ENCODE measurements at places on chromosomes 1 and 21. TPM values are rescaled to one million over a fixed set of nuclear protein-coding genes. Genes with fewer than 3 reads are reported as not detected.
A peak's percentile ranks its signal among the peaks of the same experiment; 100 is the strongest.

DNA sequence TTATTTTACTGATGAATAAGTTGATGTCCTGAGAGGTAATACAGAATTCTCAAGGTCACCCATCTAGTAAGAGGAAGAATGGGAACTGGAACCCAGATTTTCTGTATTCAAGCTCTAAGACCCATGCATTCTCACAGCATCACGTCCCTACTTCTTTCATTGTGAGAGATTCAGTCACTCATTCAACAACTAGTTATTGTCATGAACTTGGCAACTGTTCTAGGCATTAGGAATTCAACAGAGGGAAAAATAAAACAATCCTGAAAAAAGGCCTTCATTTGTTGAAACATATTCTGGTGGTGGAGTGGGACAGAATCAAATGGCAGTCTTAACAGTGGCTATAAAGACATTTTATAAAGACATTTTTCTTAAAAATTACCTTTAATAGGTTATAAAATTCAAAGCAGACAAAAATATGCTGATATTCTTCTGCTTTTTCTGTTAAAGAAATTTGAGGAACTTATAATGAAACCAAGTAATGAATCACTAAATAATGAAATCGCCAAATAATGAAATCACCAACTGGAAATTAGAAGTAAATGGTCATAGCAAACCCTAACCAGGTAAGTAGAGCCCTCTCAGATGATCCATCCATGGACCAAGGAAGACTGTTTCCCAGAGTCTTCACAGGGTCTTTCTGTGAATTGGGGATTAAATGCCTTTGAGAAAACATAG lies 136.5 kb upstream of the DPYD start:
- H3K27ac ChIP-seq: no peak overlapping the region
- peaks cover 6% of the 10 kb centered on the region for H3K4me1 ChIP-seq
- peaks cover 18% of the 10 kb centered on the region for H3K27me3 ChIP-seq
- H3K4me3 ChIP-seq: no peak overlapping the region

DNA sequence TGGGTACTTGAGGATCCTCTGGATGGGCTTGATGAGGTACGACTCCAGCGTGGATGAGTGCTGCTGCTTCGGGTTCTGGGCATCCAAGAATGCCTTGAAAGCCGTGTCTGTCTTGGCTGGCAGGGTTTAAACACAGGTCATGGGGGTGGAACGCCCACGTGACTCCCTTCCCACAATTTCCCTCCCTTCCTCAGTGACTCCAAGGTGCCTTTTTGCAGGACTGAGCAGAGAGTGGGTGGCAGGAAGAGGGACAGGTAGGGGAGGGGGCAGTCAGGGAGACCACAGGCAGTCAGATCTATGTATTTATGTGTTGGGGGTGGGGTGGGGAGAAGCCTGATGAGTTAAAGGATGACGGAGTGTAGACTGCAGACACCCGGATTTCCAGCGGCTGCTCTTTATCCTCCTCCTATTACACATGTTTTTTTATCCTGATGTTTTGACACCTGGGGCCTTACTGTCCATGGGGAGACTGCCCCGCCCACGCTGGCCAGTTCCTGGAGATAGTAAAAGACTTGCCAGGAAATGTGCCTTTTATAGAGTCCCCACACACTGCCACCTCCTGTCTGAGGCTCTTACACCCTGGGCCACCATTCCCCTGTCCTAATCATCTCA lies 103.2 kb upstream of the KRTAP19-8 start:
- no peak overlapping the region for H3K27ac ChIP-seq
- H3K36me3 ChIP-seq: no peaks in the 10 kb centered on the region
- H3K27me3 ChIP-seq: no peaks in the 10 kb centered on the region
- DNase-seq: no peak

Gene SEC16B
- polyA plus RNA-seq: 14.0 TPM

GRCh38 chr1:228275430-228276173 lies 67.8 kb downstream of the OBSCN start:
- H3K36me3 ChIP-seq: no peaks in the 10 kb centered on the region
- peak overlapping the region; percentile 69 for H3K27ac ChIP-seq
- peaks cover 6% of the 10 kb centered on the region for H3K4me1 ChIP-seq

DNA sequence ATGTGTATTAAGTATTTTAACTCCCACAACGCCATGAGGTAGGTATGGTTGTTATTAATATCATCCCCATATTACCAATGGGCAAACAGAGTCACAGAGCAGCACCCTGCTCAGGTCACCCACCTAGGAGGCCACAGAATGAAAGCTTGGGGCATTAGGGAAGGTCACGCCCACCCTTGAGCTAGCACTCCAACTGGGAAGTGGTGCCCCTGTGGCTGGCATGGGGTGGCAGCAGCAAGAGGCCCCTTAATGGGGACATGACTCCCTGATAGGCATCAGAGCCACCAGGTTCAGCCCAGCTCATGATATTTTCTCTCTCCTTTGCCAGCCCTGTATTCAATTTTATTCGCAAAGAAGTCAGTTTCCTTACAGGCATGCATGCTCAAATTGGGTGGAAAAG lies 90.6 kb downstream of the DMRTB1 start:
- H3K27me3 ChIP-seq: no peaks in the 10 kb centered on the region
- DNase-seq: no peak

GRCh38 chr1:61869691-61870109 lies 127.4 kb downstream of the PATJ start:
- H3K4me3 ChIP-seq: no peak overlapping the region
- H3K27me3 ChIP-seq: no peaks in the 10 kb centered on the region
- no peak for DNase-seq

GRCh38 chr21:34865400-34866241 lies 183.5 kb downstream of the RUNX1 start:
- H3K36me3 ChIP-seq: peaks cover 5% of the 10 kb centered on the region
- peak; percentile 63 for DNase-seq
- H3K27ac ChIP-seq: no peak overlapping the region
- no peaks in the 10 kb centered on the region for H3K27me3 ChIP-seq

DNA sequence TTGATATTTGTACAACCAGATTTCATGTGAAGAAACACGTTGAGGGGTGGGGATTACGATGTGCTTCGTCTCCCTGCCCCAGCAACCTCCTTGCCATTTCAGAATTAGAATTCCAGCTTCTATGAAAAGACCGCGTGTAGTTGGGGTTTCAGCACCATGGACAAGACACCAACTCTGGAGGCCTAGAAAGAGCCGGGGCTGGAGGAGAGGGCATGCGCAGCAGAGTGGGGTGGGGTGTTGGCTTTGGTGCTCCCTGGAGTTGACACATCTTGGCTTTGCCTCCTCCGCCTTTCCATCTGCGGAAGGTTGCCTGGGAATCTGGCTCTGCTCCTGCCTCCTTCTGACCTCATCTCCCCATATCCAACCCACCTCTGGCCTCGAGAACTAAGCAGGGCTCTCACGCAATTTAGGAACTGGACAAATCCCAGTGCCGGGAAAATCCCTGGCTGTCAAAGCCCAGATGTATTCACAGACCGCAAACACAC lies 11.8 kb downstream of the HTR6 start:
- no peaks in the 10 kb centered on the region for H3K4me1 ChIP-seq
- H3K36me3 ChIP-seq: no peaks in the 10 kb centered on the region
- H3K4me3 ChIP-seq: no peak overlapping the region
- no peak overlapping the region for H3K27ac ChIP-seq
- no peak for DNase-seq

- no peak for DNase-seq
- no peak overlapping the region for H3K27ac ChIP-seq
- no peaks in the 10 kb centered on the region for H3K4me1 ChIP-seq
- H3K4me3 ChIP-seq: no peak overlapping the region
- H3K27me3 ChIP-seq: no peaks in the 10 kb centered on the region
Observed at GRCh38 chr1:198019126-198019525, 102.0 kb downstream of the LHX9 start.

GRCh38 chr1:201445310-201445709 lies 23.7 kb downstream of the PHLDA3 start:
- H3K4me3 ChIP-seq: no peak overlapping the region
- no peaks in the 10 kb centered on the region for H3K27me3 ChIP-seq
- no peak overlapping the region for H3K27ac ChIP-seq
- no peaks in the 10 kb centered on the region for H3K4me1 ChIP-seq
- H3K36me3 ChIP-seq: no peaks in the 10 kb centered on the region
- DNase-seq: no peak
